Naive B cell (primary cell): ENCODE measurements at places on chromosomes 2 and 18. TPM values are rescaled to one million over a fixed set of nuclear protein-coding genes. Genes with fewer than 3 reads are reported as not detected.

DNA sequence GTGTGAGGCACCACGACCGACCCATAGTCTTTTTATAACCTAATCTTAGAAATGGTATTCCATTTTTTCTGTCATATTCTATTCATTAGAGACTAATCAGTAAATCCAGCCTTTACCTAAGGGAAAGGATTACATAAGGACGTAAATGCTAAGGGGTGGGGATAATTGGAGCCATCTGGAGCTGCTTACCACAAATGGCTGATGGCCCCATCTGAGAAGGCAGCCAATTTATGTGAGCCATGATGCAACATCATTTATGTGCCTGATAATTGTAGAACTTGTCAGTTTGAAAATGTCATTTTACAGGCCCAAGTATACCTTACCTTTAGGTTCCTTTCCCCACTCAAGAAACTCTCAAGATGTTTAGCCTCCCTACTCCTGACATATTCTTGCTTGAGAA, 44.0 kb downstream of the ARHGEF33 start:
- peaks cover 5% of the 10 kb centered on the region for H3K27me3 ChIP-seq
- no peak for DNase-seq
- no peak overlapping the region for H3K27ac ChIP-seq
- H3K4me1 ChIP-seq, result no peaks in the 10 kb centered on the region
- H3K4me3 ChIP-seq, result no peak overlapping the region
- no peaks in the 10 kb centered on the region for H3K36me3 ChIP-seq

GRCh38 chr2:213288913-213289700, 4.8 kb downstream of the SPAG16 start:
- H3K27ac ChIP-seq, result no peak overlapping the region
- no peaks in the 10 kb centered on the region for H3K36me3 ChIP-seq
- DNase-seq, result no peak
- no peaks in the 10 kb centered on the region for H3K27me3 ChIP-seq
- peaks cover 12% of the 10 kb centered on the region for H3K4me1 ChIP-seq
- H3K4me3 ChIP-seq, result no peak overlapping the region

DNA sequence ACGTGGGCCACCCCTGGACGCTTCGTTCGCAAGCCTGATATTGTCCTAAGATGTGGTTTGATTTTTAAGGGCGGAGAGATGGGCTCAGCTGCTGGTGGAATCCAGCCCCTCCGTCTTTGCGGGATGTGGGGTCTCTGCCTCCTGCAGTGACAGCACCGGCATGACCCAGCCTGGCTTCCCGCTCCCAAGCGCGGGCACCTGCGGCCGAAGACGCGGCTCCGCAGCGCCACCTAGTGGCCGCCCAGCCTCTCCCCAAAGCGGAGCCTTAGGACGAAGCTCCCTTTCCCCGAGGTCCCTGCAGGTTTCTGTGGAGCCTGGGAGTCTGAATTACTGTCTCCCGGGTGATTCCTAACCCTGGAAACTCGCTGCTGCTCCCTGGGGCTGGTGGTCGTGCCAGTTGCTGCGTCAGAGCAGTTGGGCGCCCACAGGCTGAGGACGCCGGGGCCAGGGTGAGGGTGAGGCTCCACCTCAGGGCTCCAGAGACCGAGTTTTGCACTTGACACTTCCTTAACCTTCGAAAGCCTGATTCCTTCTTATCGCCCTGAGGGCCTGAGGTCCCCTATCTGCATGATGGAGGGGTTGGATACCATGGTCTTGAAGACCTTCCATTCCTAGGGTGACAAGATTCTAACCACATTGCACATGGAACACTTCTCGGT, 137.5 kb downstream of the TPO start:
- H3K4me3 ChIP-seq, result peak overlapping the region; percentile 66
- H3K4me1 ChIP-seq, result peaks cover 10% of the 10 kb centered on the region
- H3K36me3 ChIP-seq, result no peaks in the 10 kb centered on the region
- H3K27ac ChIP-seq, result no peak overlapping the region
- peaks cover 19% of the 10 kb centered on the region for H3K27me3 ChIP-seq
- peak; percentile 55 for DNase-seq

GRCh38 chr2:230905448-230906421, 19.3 kb downstream of the GPR55 start:
- DNase-seq, result no peak
- H3K4me1 ChIP-seq, result peaks cover 17% of the 10 kb centered on the region
- peaks cover 10% of the 10 kb centered on the region for H3K27me3 ChIP-seq
- no peak overlapping the region for H3K27ac ChIP-seq
- H3K4me3 ChIP-seq, result no peak overlapping the region

DNA sequence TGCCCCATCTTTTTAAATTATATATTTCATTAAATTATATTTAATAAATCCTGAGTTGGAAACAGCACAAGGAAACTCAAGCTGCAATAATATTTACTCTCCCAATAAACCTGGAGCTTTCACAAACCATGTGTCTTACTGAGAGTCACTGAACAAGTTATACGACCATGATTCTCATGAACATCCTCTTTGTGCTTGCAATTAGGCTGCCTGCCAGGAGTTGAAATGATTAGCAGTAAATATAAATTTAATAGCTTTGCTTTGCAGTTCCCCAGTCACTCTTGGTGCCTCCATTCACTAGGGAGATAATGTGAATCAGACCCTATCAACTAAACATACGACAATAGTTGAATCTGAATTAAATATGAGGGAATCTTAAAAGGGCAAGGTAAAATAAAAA, 905.1 kb downstream of the NRXN1 start:
- DNase-seq, result no peak
- no peaks in the 10 kb centered on the region for H3K36me3 ChIP-seq
- H3K4me1 ChIP-seq, result no peaks in the 10 kb centered on the region
- no peak overlapping the region for H3K4me3 ChIP-seq

- H3K27ac ChIP-seq, result no peak overlapping the region
- peaks cover 15% of the 10 kb centered on the region for H3K27me3 ChIP-seq
- H3K4me1 ChIP-seq, result no peaks in the 10 kb centered on the region
- no peaks in the 10 kb centered on the region for H3K36me3 ChIP-seq
- H3K4me3 ChIP-seq, result no peak overlapping the region
- no peak for DNase-seq
These were observed 43.4 kb upstream of the OTOF start for GRCh38 chr2:26521054-26521912.

- no peak for DNase-seq
- no peaks in the 10 kb centered on the region for H3K36me3 ChIP-seq
- H3K27ac ChIP-seq, result no peak overlapping the region
- peaks cover 46% of the 10 kb centered on the region for H3K27me3 ChIP-seq
These were observed 1.3 kb downstream of the GBX2 start for GRCh38 chr2:236166796-236167296.

Gene DPP4
- polyA plus RNA-seq, result 0.05 TPM

DNA sequence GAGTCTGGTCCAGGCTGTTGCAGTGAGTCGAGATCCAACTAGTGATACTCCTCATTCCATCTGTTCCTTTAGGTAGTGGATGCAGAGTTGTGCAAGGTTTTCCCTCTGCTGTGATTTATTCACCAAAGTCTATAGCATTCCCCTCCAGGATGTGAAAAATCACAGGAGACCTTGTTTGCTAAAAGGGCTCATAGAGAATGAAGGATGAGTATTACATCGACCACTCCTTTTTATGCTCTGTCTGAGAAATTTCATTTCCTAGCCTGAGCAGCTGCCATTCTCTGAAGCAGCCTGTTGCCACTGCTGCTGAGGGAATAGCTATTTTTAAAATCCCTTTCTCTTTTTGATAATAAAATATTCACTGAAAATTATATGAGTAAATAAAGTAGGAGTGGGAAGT, 134.1 kb upstream of the LRRTM1 start:
- no peaks in the 10 kb centered on the region for H3K36me3 ChIP-seq
- no peak overlapping the region for H3K27ac ChIP-seq
- no peaks in the 10 kb centered on the region for H3K27me3 ChIP-seq

- H3K4me1 ChIP-seq, result no peaks in the 10 kb centered on the region
- H3K27me3 ChIP-seq, result no peaks in the 10 kb centered on the region
- H3K4me3 ChIP-seq, result no peak overlapping the region
- peak; percentile 14 for DNase-seq
These were observed 218.1 kb downstream of the WDR7 start for GRCh38 chr18:56869189-56869777.

DNA sequence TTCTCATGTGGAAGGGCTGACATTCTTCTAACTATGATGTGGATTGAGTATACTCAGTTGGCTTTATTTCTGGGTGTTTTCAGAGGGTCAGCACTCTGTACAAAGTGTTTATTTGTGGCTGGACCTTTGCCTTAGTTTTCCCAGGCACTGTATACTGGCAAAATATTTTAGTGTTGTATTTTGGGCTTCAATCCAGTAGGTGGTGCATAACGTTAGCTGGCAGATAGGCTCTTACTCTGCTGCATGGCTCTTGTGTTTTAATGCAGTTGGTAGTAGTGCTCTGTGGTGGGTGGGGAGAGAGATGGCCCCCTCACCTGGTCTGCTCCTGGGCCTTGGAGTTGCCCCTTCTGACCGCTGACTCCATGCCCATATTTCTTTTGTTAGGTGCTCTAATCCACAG, 75.6 kb upstream of the REG3A start:
- H3K4me3 ChIP-seq, result no peak overlapping the region
- no peaks in the 10 kb centered on the region for H3K4me1 ChIP-seq
- no peak overlapping the region for H3K27ac ChIP-seq
- H3K36me3 ChIP-seq, result no peaks in the 10 kb centered on the region
- DNase-seq, result no peak

- H3K4me3 ChIP-seq, result no peak overlapping the region
- no peak for DNase-seq
- peaks cover 1% of the 10 kb centered on the region for H3K4me1 ChIP-seq
- no peak overlapping the region for H3K27ac ChIP-seq
- H3K27me3 ChIP-seq, result no peaks in the 10 kb centered on the region
These were observed 10.0 kb downstream of the CAPN10 start for GRCh38 chr2:240596491-240596931.

DNA sequence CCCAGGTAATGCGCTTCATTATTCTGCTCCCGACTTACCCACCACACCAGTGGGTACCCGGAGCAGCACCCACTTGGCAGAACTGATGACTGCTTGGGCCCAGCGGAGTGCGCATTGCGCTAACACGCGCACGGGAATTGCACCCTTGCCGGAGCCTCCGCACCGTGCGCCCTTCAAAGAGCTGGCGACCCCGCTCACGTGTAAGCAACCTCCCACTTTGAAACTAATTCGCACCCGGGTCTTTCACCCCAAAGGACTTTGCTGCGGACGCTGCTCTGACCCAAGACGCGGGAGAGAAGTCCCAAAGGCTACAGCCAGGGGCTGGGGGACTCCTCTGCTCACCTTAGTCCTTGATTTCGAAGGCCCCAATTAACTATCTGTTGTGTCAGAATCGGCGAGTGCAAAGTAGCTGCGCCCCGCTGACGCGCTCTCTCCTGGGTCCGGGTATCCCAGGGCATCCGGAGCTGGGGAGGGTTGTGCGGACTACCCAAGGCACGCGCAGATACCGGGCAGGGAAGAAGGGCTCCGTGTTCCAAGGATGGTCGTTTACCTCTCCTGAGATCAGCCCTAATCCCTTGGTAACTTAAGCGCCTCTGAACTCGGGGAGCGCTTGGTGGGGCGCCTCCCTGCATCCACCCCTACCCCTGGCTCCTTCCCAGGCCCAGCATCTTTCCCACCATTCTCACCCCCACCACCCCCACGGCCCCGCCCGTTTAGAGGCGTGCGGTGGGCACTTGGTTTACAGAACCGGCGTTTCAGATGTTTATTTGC, 13.1 kb upstream of the SATB2 start:
- H3K4me1 ChIP-seq, result peaks cover 14% of the 10 kb centered on the region
- H3K27me3 ChIP-seq, result peaks cover 89% of the 10 kb centered on the region
- no peak for DNase-seq
- no peak overlapping the region for H3K27ac ChIP-seq

Gene CHST9
- not detected for polyA plus RNA-seq

GRCh38 chr18:54209471-54210180, 14.8 kb downstream of the MBD2 start:
- no peak for DNase-seq
- peaks cover 58% of the 10 kb centered on the region for H3K4me1 ChIP-seq
- H3K27me3 ChIP-seq, result no peaks in the 10 kb centered on the region
- peak overlapping the region; percentile 80 for H3K27ac ChIP-seq

Gene TUBB8B
- not detected for polyA plus RNA-seq

DNA sequence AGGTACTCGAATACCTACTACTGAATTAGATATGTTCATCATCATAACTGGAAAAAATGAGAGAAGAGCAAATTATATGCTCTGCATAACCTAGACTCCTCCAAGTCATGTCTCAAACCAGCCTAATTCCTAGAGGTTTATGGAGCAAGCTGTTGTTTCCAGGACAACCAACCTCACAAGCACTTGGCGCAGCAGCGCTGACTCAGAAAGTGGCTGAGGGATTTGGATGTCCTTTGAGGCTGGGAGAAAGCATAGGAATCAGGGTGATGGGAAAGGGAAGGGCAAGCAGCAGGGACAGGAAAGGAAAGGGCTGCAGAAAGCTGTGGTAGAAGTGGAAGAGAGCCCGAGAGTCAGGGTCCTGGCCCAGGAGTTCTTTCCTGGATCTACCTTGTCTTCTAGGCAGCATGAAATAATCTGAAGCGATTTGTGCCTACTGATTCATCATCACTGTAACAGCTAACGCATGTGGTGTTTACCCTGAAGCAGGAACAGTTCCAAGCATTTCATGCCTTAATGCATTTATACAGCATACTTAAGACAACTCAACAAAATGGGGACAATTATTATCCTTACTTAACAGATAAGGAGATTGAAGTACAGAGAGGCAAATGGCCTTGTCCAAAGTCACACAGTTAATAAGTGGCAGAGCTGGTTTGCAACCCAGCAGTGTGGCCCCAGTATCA, 3.7 kb downstream of the PLEK start:
- peak overlapping the region; percentile 47 for H3K27ac ChIP-seq
- peak overlapping the region; percentile 14 for H3K4me3 ChIP-seq
- peaks cover 82% of the 10 kb centered on the region for H3K4me1 ChIP-seq
- no peak for DNase-seq
- peaks cover 31% of the 10 kb centered on the region for H3K36me3 ChIP-seq
